Activated CD8-positive, alpha-beta memory T cell treated with anti-CD3 and anti-CD28 coated beads, Interleukin-2, amount 10 ng/mL, durations not matched to agents 7 days and 5 days (primary cell): ENCODE measurements at places on chromosomes 4 and X.

DNA sequence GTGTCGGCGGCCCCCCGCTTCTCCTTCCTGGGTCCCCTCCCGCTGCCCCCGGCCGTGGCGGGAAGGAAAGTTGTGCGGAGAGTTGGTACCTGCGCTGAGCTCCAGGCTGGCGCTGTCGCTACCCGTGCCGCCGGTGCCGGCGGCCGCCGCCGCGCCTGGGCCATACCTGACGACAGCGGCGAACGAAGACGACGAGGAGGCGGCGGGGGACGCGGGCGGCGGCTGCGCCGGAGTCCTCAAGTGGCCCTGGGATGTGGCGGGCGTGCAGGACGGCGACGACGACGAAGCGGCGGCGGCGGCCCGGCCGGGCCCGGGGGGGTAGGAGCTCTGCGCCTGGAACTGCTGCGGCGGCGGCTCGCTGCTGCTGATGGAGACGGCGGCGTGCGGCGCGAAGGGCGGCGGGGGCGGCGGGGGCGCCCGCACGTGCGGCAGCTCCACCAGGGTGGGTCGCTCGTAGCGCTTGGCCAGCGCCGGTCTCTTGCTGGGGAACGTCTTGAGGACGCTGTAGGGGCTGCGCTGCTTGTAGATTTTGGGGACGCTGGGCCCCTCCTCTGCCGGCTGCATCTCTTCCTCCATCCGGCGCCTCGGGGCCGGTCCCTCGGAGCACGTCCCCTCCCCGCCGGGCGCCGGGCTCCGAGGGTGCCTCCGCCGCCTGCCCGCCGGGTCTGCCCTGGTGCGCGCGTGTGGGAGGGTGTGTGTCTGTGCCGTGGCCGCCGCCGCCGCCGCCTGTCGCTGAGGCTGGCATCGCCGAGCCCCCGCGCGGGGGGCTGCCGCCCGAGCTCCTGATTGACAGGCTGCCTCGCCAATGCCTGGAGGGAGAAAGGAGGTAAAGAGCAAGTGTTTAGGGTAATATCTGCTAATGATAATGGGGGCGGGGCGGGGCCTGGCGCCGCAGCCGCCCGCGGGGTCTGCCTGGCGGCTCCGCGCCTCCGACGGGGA, 618 bp downstream of the BEND4 start:
- DNase-seq: peak; percentile 62

DNA sequence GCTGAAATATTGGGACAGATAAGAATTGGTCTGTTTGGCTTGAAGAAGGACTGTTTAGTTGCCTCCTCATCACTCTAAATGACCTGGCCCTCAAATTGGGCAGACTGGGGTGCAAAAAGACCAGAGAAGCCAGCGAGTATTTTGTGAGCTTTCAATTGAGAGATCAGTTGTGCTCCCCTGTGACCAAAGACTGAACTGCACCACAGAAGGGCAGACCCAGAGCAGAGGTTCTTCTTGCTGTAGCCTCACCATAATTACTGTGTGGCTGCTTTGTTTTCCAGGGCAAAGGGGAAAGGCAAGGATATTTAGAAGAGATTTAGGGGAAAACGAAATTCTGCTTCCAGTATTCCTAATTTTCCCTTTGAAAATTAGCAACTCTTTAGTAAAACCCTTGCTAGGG, 104.0 kb upstream of the MBNL3 start:
- no peak for DNase-seq

DNA sequence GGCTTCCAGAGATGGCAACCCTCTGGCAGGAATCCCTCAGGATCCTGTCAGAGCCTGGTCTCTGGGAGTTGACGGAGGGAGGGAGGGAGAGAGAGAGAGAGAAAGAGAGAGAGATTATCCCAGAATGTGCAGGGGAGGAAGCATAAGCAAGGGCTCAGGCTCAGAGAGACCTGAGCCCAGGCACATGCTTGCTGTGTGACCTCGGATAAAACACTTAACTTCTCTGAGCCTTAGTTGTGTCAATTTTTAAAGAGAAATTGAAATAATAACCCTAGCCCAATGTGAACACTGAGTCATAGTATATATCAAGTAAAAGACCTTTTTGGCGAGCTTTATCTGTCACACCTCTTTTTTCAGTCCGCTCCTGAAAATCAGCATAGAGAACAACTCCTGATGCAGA, 473 bp upstream of the USP51 start:
- no peak for DNase-seq

GRCh38 chr4:5865896-5866599, 26.8 kb downstream of the CRMP1 start:
- peak; percentile 67 for DNase-seq

- no peak for DNase-seq
Observed at GRCh38 chr4:167918077-167918476, 174.3 kb upstream of the ANXA10 start.

DNA sequence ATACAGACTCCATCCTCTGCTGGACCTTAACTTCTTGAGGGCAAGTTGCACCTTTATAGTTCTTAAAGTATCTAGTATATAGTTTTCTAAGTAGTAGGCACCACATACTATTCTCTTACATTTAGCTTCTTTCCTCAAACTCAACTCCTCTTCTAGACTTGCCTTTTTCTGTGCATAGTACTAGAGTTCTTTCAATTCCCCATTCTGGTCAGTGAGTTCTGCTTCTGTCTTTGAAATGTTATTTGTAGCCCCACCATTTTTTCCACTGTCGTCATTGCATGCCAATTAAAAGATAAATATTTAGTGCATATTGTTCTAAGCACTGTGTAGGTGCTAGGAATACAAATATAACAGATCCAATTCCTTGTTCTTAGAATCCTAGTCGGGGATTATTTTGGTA, 31.6 kb downstream of the CDKL5 start:
- no peak for DNase-seq

GRCh38 chrX:45584717-45585116, 384.0 kb upstream of the DIPK2B start:
- DNase-seq: no peak
